ENCODE measurements at places on chromosomes 1 and 21.

DNA sequence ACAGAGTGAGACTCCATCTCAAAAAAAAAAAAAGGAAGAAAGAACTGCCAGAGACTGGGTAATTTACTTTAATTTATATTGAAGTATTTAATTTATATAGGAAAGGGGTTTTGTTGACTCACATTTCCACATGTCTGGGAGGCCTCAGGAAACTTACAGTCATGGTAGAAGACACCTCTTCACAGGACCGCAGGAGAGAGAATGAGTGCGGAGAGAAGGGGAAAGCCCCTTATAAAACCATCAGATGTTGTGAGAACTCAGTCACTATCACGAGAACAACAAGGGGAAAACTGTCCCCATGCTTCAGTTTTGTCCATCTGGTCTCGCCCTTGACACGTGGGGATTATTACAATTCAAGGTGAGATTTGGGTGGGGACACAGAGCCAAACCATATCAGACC lies 25.8 kb upstream of the PPP1R8 start:
- DNase-seq: no peak

- no peak for DNase-seq
Observed at GRCh38 chr1:14470802-14471201, 127.7 kb upstream of the KAZN start.

DNA sequence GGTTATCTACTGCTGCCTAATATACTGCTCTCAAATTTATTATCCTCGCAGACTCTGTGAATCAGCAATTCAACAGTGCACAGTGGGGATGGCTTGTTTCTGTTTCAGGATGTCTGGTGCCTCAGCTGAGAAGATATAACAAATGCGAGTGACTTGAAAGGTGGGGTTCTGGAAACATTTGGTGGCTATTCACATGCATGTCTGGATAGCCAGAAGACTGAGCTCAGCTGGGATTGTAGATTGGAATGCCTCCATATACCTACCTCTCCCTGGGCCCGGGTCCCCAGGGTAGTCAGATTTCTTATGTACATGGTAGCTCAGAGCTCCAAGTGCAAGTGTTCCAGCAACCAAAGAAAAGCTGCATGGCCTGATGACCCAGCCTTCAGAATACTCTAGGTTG lies 176.3 kb downstream of the IER5 start:
- DNase-seq: no peak

- DNase-seq: peak; percentile 45
Observed at GRCh38 chr1:169892927-169893644, 610 bp downstream of the SCYL3 start.

GRCh38 chr1:33667386-33668282 lies 195.2 kb downstream of the ZSCAN20 start:
- DNase-seq: no peak

GRCh38 chr1:234844479-234845031 lies 234.6 kb upstream of the IRF2BP2 start:
- no peak for DNase-seq

- DNase-seq: peak; percentile 76
Observed at GRCh38 chr1:144551543-144552424, 40.9 kb upstream of the PPIAL4F start.

DNA sequence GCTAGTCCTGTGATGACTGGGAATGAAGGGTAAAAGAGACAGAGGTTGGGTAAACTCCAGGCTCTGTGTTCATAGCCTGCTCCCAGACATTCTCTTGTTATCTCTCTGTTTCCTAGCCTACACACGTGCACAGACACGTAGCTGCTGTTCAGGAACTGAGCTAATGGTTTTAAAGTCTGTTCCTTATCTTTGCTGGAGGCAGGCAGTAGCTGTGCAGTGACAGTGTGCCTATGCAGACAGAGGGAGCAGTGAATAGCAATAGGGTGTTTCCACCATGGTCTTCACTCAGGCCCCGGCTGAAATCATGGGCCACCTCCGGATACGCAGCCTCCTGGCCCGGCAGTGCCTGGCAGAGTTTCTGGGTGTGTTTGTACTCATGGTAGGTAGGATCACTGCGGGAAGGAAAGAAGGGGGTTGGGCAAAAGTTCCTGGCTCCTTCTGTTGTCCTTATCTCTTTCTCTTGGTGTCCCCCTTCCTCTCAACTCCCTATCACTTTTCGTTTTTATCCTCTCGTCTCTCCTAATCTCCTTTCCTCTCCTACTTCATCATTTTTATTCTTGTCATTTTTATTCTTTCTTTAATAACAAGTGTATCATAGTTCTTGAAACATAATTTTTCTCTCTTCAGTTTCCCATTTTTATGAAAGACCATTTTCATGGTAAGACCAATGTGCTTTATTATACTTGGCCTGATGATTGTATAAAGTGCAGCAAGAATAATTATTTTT lies at the start of gene AQP10:
TSS of gene AQP10 (plus strand) at position 212 of the 727 bp plus-strand sequence. CDS start at position 275, 63 bp downstream.
- DNase-seq: no peak

DNA sequence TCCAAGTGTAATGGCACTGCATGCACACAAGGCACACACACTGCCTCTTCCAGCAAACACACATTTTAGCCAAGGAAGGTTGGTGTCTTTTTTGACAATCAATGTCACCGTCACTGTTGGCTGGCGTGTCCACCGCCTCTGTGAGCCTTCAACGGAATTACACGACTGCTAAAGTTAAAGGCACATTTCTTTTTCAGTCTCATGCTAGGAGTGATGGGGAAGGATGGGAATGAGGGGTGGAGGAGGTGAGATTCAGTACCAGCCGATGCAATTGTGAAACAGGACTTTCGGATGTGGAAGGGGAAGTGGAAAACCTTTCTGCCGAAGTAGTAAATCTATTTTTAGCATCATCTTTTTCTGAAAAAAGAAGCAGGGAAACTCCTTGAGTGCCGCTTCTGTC lies 1.4 kb downstream of the ELAVL4 start:
- DNase-seq: no peak

DNA sequence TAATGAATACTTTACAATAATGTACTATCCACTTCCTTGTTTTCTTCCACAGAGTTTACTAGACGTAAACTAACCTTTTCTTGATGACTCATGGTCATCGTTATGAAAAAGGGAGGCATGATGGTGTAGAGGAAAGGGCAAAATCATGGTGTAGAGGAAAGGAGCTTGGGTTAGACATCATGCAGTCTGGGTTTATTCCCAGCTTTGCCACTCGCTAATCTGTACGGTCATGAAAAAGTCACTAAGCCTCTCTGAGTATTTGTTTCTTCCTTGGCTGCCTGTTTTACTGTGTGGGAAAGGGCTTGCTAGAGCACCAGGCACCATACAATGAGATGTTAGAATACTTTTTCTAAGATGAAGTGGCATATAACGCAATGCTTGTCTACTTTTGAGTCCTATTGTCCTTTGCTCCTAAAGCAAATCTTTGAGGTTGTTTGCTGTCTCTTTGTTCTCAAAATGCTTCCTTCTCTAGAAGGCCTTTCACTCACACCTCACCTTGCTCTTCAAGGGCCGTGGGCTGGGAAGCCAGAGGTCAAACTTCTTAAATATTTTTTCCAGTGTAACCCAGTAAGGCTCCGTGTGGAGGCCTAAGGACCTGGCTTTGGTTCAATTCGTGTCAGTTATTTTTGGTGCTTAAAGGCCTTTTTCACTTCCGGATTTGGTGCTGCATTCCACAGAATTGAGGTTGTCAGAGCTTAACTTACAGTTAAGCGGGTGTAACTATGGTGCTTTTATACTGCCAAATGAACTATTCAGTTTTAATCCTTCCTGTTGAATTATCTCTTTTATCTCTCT lies 9.9 kb upstream of the ETV3 start:
- DNase-seq: no peak

- no peak for DNase-seq
Observed at GRCh38 chr1:102466487-102466886, 469.8 kb upstream of the OLFM3 start.

- DNase-seq: no peak
Observed at GRCh38 chr1:101547357-101547756, 310.5 kb downstream of the S1PR1 start.

DNA sequence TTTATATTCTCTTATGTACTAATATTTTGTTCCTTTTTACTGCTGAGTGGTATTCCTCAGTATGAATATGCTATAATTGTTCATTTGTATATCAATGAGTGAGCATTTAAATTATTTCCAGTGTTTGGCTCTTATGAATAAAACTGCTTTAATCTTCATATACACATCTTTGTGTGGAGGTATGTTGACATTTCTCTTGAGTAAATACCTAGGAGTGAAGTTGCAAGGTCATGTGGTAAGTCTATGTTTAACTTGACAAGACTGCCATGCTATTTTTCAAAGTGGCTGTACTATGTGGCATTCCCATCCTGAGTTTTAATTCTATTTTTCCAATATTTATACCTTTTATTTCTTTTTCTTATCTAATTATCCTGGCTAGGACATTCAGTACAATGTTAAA lies 124.2 kb downstream of the ADSS2 start:
- DNase-seq: no peak

DNA sequence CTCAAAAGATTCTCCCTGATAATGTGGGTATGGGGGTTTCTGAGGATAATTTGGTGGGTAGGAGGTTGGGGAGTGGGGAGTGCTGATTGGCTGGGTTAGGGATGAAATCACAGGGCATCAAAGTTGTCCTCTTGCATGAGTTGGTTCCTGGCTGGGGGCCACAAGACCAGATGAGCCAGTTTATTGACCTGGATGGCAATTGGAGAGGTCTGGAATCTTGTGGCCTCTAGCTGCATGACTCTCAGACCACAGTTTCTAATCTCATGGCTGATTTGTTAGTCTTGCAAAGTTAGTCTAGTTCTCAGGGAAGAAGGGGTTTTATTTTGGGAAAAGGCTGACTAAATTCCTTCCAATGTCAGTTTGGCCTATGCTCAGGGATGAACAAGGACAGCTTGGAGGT lies 3.3 kb upstream of the GBP1 start:
- no peak for DNase-seq

DNA sequence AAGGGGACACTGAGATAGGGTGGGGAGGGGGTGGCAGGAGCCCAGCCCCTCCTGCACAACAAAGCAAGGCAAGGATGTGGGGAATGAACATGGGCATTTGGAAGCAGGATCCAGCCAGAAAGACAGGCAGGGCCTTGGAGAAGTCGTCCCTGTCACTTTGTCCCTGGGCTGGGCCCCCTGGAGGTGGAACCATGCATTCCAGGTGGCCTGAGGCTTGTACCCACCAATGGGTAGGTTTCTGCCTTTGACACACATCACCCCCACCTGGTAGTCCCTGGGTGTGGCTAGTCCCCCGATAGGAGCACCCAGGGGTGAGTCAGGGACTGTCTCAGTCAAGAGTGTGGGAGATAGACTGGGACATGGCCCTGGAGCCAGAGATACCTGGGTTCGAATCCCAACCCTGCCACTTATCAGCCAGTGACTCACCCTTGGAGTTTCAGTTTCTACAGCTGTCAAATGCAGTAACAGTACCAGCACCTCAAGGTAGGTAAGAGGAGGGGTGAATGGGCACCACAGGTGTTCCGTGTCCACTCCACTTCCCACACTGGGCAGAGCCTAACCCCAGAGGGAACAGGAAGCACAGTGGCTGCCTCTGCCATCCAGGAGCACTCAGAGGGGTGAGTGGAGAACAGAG lies 10.0 kb downstream of the PLA2G2D start:
- DNase-seq: no peak

DNA sequence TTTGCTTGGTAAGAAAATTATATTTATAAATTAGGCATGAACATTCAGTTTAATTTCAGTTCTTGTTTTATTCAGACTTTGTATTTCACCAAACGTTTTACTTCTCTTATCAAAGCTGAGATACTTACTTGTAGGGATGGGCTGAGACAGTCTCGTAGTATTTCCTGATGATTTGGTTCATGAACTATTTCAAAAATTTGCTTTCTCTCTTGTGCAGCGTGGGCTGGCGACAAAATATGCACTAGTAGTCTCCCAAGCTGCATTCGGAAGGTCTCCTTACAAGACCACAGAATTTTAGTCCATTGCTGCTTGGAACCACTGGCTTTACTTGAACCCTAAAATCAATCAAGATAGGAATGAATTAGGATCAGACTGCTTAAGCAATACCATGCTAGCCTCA lies 91.7 kb upstream of the GNG4 start:
- no peak for DNase-seq

DNA sequence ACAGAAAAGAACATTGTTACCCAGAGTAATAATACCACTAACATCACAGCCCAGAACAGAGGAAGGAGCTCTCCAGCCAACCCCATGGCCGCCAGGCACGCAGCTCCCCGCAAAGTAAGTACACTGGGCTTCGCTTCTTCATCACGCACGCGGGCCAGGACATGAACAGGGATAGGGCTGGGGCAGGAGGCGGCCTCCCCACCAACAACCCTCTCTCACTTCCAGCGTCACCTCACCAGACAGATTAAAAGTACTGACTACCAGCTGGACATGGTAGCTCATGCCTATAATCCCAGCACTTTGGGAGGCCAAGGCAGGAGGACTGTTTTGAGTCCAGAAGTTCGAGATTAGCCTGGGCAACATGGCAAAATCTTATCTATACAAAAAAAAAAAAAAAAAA lies 78.3 kb downstream of the NPHP4 start:
- no peak for DNase-seq

DNA sequence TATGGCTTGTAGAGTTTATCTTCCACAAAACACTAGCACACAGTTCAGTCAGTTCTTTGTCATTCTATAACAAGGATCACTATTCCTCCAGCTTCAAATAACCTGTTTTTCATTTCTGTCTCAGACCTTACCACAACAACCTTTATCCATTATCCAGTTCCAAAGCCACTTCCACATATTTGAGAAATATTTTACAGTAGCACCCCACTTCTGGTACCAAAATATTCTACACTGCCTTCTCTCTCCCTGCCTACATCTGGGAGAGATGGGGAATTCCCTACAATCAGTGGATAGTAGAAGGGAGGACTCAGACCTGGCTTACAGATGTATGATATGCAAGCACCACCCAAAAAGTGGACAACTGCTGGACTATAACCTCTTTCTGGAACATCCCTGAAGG lies 651.4 kb downstream of the ADGRL2 start:
- no peak for DNase-seq
